Astrocyte of the spinal cord (primary cell): ENCODE measurements at places on chromosomes 11 and 22.
A peak's percentile ranks its signal among the peaks of the same experiment; 100 is the strongest.

DNA sequence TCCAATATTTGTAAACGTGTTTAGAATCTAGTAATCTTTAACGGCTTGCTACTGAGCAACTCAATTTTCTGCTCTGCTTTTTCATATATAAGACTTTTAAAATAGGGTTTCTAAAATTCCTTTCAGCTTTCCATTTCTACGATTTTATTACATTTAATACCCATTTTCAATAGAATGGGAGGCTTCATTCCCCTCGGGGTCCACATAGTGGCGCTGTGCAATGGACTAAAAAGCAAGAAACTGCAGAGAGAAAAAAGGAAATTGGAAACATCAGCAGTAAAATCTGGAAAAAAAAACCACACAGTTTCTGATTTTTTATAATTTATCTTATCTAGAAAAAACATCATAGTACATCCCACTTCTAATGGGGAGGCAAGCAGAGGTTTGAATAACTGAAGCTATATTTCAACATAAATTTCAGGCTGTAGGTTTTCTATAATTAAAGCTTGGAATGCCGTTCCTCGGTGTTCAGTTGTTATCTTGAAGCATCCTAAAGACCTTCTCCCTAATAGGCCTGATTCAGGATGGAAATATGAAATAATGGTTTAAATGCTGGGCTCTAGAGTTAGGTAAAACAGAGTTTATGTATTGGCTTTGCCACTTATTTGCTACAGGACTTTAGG, 18.7 kb upstream of the JHY start:
- DNase-seq: peak; percentile 51

DNA sequence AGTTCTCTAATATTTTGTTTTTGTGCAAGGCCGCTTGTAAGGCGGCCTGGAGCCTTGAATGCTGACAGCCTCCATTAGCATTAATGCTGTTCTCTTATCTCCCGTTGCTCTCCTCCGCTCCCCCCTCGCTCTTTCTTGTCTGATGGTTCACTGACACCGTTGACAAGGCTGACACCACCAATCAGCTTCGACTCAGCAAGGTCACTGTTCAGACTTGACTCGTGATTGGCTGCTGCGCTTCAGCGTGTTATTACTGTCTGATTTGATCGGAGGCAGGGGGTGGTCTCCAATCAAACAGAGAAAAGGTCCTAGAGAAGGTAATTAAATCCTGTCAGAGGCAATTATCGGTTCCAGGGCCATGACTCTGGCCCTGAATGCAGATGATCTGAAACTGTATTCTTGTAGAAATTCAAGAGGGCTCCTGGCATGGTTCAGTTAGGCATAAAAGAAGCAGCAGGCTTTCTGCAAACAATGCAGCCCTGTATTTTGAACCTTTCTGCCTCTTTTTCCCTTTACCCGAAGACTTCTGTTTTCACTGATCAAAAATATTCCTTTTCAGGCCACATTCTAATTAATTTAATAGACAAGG, 49.3 kb upstream of the MPPED2 start:
- peak; percentile 12 for DNase-seq

DNA sequence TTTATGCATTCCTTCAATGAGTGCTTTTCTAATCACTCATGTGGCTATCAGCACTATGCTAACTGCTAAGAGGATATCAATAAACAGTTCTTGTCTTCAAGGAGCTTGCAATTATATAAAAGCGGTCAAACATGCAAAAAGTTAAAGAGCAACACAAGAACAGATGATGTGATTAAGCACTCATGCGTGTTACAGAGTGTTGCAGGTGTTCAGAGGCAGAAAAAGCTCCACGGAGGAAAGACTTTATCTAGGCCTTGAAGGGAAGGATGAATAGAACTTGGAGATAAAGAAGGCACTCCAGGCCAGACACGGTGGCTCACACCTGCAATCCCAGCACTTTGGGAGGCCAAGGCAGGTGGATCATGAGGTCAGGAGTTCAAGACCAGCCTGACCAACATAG, 13.6 kb downstream of the CD3E start:
- no peak for DNase-seq

DNA sequence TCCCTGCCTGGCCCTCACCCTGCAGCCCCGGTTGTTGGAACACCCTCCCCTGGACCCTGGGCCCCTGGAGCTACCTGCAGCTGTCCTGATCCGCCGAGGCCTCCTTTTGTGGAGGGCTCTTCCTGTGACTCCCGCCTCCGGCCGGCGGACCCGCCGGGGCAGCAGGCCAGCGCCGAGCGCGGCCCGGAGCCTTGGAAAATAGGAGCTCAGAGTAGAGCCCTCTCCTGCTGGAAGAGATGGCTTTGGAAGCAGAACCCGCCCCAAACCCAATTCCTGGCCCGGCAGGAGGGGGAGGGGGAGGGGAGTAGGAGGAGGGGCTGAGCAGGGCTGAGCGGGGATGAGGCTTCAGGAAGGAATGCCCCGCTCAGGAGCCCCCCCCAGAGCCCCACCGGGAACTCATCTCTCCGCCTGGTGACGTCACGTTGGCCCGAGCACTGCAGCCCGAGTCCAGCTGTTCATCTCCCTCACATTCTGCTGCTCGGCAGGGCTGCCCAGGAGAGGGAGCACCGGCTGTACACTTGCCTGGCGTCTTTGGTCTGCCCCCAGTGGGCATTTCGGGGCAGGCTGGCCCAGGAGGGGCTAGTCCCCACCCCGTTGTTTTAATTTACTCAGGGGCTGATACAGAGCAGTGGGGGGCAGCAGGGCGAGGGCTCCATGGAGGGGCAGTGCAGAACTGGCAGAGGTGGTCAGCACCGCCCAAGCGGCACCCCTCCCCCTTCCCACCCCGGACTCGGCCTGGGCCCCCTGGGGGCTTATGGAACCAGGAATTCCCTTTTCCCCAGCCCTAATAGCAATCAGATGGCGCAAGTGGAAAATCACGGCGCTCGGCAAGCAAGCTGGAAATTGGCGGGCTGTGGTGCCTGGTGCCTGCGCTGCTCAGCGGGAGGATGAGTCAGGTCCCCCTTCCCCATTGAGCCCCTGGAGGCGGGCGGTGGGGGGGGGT, at the start of gene MRGPRF:
MRGPRF (minus strand) TSS at position 238 of the 943 bp plus-strand sequence. CDS start 3,345 bp downstream, outside the sequence.
- DNase-seq: peak; percentile 82

DNA sequence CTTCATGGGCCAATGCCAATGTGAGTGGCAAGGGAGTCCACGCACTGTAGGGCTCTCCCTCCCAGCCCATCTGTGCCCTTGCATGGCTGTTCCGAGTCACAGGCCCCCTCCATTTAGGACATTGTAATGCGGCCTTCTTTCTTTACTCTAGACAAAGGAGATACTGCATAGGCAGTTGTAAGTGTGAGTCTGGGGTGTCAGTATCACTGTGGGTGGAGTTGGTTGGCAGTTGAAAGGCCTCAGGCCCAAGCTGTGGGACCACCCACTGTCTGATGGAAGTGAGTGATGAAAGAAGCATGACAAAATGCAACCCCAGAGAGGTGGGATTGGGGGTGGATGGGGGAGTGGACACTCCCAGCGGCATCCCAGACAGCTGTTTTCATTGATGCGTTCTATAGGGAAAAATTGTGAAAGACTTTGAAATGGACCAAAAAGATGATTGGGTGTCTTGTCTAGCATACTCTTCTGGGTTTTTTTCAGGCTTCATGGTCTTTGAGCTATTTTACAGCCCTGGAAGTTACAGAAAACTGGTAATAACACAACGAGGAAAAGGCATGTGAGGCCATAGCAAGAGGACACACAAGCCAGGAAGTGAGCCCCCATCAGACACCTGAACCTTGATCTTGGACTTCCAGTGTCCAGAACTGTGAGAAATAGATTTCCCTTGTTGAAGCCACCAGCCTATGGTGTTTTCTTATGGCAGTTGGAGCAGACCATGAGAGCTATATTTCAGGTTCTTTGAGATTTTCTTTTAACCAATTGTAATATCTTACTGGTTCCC, 114.6 kb downstream of the NECTIN1 start:
- DNase-seq: no peak

DNA sequence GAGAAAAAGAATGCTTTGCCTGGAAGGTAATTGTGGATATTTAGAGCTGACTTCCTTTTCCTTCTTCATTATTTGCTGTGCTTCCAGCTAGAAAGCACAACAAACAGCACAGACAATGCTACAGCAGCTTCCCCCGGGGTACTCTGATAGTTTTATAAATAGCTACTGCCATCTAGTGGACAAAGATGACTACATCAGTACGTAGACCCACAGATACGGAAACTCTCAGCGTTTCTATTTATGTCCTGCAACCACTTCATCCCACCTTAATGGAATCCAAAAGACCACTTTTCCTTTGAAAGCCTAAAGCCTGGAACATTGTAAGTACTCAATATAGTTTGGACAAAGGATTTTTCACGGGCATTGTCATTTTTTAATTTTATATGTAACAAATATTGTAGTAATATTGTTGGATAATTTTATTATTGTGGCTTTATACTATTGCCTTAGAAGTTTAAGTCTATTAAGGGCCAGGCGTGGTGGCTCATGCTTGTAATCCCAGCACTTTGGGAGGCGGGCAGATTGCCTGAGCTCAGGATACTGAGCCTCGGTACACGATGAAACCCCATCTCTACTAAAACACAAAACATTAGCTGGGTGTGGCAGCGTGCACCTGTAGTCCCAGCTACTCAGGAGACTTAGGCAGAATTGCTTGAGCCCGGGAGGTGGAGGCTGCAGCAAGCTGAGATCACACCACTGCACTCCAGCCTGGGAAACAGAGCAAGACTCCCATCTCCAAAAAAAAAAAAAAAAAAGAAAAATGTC, 7.5 kb downstream of the HSPA8 start:
- DNase-seq: peak; percentile 74

DNA sequence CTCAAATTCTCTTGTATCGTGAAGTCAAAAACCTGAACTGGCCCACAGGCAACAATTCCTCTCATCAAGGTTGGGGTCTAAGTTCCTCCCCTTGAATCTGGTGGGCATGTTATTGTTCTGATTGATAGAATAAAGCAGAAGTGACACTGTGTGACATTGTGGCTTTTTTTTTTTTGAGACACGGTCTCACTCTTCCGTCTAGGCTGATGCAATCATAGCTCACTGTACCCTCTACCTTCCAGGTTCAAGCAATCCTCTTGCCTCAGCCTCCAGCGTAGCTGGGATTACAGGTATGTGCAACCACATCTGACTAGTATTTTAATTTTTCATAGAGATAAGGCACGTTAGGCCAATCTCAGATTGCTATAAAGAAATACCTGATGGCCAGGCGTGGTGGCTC, 8.9 kb upstream of the PELI3 start:
- DNase-seq: no peak

DNA sequence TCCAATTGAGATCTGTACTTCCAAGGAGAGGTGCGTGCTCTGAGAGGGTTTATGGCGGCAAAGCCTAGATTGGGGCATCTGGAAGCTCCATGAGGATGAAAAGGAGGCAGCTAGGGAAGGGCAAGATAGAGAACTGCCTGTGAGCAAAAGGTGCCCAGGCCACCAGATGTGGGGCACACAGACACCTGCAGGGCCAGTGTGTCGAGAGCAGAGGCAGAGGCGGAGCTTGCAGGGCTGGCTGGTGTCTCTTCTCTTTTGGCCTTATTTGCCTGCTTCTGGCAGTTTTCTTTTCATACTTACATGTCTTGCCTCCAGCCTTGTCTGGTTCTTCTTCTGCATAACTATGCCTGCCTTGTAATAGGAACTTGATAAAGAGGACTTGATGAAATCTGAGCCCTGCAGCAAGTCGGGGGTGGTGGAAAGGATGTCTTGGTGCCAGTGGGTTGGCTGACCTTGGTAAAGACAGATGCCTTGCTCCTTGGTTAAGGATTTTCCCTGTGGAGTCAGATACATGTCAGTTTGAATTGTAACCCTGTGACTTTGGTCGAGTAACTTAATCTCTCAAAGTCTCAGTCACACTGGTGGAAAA, 680.3 kb downstream of the NTM start:
- no peak for DNase-seq

GRCh38 chr11:2748814-2749554, 49.2 kb upstream of the KCNQ1OT1 start:
- DNase-seq: no peak

- no peak for DNase-seq
Measured at GRCh38 chr11:109658190-109658589, 236.2 kb downstream of the C11orf87 start.

DNA sequence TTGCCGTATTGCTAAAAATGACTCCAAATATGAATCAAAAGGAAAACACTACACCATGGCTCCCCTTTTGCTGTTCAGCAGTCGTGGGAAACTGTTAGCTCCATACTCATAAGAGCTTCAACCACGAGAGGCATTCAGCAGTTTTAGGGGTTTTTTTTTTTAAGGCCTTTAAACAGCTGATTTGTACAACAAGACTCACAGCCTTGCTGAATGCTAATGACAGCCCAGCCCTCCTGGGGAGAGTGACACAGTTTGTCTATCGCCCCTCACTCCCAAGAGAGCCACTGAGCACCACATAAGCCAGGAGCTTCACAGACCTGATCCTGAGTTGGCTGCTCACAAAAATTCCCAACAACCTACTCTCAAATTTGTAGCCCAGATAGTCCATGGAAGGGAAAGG, 32.4 kb downstream of the GALNT18 start:
- DNase-seq: no peak

DNA sequence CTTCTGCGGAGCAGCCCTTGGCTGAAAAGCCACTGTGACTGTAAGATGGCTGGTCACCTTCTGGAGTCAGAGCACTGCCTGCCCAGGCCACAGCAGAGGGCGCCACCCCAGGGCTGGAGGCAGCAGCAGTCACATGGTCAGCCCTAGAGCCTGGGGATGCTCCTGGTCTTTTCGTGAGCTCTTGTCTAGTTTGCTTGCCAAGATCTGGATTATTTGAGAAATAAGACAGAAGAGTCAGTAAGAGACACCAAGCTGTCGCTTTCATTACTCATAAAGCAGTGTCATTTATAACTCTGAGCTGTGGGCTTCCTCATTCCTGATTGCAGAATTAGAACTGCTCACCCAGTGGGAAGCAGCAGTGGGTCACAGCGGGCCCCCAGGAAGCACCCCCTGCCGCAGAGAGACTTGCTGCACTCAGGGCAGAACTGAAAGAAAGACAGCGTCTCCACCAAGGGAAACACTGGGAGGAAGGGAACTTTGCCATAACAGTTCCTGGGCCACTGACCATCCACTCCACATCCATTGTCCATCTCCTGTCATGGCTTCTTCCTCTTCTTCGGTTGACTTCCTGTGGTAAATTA, 56.7 kb downstream of the PPP6R2 start:
- no peak for DNase-seq

- peak; percentile 69 for DNase-seq
Measured at GRCh38 chr22:20779818-20780158, 5.9 kb downstream of the SERPIND1 start.

DNA sequence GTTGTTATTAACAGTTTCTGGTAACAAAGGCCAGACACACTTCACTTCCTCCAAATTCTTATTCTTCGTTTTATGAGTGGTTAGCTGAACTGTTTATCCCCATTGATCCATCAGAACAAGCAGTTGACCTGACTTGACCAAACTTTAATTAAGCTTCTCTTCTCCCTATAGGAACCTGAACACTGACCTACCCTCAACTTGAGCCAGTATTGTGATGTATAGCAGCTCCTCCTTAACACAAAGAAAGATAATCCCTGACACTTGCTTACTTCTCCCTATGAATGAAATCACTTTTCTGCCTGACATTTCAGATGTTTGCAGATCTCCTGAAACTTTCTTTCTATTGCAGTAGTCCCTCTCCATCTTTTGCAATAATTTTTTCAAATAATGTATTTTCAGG, 41.9 kb downstream of the ANO5 start:
- no peak for DNase-seq
